Stimulated activated CD4-positive, alpha-beta T cell treated with anti-CD3 and anti-CD28 coated beads, Interleukin-12 subunit alpha, Interleukin-12 subunit beta, amount 100 ng/mL, for 4 hours (primary cell): ENCODE measurements at places on chromosomes 1 and 21.

GRCh38 chr1:18536915-18537314 is 56.2 kb downstream of the KLHDC7A start:
- no peak for DNase-seq

DNA sequence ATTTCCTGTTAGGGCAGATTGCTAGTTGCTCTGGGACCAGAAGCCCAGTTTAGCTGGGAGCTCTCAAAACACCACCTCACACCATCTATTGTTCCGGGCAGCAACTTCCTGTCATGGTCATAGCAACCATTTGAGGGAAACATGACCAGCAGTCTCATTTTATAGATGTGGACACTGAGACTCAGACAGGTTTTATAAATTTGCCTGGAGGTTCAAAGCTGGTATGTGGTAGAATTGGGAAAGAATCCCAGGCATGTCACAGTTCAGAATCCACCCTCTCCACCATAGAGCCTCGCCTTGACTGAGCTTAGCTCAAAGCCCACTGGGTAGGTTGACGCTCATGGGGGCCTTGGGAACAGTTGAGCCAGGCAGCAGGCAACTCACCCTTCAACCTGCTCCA is 14.0 kb upstream of the TRIM67 start:
- DNase-seq, result no peak

GRCh38 chr1:107678993-107679392 is 286.0 kb downstream of the VAV3 start:
- DNase-seq, result no peak

DNA sequence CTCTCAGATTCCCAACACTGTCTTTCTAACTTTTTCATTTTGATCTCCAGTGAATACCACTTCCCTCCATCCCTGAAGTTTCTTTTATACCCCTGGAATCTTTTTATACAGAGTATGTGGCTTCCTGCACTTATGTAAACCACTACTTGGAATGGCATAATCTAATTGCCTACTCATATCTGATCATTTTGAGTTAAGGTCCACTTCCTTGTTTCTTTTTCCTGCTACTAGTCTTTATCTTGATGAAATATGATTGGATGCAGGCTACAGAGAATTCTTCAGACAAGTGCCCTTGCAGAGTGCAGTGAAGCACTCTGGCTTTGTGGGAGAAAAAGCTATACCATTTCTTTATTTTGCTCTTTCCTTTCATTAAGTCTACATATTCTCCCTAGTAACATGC is 325.3 kb upstream of the ADAMTS5 start:
- no peak for DNase-seq

DNA sequence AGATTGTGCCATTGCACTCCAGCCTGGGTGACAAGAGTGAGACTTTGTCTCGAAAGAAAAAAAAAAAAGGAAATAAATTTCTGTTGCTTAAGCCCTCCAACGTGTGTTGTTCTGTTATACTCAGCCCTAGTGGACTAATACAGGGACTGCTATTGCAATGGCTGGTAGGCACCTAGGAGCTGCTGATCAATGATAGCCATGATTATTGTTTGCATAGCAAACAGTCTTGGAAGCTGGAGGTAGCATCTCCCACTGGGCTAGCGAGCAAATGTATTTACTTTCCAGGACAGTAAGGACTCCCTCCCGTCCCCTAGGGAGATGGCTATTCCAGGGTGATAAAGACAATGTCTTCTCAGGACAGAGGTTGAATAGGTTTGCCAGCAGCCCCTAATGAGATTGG is 13.5 kb upstream of the TNFRSF8 start:
- DNase-seq, result no peak

DNA sequence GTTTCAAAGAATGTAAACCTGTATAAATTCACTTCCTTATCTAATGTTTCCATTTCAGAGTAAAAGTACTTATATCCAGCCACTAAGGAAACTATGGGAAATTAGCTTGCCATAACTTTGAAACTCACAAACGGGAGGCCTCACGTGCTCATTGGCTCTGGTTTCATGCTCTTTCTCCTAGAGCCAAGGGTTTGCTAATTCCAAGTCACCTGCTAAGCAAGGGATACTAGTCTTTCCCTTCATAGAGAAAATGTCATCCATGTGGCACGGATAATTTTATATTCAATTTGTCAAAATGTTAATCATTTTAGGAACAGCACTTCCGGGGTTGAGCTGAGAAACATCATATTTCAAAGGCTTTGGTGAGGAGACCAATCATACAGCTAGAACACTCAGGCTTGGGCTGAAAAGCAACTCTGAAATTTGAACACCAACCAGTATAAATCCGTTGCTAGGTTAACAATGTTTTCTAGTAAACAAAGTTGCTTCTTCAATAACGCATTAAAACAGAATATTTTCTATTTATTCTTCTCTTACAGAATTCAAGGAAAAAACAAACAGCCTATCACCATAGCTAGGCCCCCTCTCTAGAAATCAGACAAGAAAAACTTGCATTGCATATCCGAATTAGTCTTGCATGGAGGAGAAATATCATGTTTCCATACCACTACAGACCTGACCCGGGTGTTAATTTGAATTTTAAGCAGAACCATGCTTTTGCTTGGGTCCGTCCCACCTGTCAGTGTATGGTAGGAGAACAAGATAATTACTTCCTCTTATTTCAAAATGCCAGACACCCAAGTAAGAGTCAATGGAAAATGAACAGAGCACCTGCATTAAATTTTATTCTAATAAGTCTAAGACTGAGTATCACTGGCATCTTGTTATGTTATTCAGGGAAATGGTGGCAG is 196.1 kb upstream of the ESRRG start:
- no peak for DNase-seq

DNA sequence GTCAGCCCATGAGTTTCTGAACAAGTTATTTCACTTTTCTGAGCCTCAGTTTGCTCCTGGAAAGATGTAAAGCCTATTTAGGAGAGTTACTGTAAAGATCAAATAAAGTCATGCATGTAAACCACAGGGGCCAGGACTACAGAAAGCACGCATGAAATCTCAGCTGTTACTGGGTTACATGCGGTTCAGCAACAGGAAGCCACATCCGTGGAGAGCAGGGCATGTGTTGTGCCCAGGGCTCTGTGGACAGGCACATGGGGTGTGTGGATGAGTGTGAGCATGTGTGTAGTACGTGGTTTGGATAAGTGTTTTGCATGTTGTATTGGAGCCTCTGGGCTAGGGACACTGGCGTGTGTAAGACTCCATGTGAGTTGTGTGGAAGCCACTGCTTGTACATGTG is 2.2 kb upstream of the EPHA2 start:
- DNase-seq, result no peak

DNA sequence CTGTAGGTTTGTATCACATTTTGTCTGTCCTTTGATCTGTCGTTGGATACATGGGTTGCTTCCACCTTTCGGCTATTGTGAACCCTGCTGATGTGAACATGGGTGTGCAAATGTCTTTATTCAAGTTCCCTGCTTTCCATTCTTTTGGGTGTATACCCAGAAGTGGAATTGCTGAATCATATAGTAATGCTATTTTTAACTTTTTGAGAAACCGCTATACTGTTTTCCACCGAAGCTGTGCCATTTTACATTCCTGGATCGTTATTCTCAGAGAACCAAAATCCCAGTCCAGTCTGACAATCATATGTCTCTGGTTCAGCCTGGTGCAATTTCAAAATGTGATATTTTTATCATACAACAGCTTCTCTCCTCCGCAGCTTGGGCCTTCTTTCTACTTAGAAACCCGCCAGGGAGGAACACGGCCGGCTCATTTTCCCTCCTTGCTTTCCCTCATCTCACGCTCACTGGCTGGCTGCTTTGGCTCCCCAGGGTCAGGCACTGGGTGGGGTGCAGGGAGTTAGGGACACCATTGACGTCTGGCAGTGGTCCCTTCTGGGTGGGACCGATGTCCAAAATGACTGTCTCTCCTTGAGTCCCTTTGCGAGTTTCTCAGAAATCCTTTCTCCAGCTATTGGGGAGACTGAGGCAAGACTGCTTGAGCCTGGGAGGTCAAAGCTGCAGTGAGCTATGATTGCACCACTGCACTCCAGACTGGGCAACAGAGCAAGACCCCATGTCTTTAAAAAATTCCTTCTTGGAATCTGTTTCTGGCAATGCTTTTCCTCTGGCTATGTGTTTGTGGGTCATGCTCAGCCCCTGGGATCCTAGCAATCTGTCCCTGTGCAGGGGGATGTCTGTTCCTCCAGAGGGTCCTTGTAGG is 73.5 kb upstream of the AKT3 start:
- DNase-seq, result no peak

- no peak for DNase-seq
Observed at GRCh38 chr1:156230473-156230837, 11.5 kb upstream of the BGLAP start.

DNA sequence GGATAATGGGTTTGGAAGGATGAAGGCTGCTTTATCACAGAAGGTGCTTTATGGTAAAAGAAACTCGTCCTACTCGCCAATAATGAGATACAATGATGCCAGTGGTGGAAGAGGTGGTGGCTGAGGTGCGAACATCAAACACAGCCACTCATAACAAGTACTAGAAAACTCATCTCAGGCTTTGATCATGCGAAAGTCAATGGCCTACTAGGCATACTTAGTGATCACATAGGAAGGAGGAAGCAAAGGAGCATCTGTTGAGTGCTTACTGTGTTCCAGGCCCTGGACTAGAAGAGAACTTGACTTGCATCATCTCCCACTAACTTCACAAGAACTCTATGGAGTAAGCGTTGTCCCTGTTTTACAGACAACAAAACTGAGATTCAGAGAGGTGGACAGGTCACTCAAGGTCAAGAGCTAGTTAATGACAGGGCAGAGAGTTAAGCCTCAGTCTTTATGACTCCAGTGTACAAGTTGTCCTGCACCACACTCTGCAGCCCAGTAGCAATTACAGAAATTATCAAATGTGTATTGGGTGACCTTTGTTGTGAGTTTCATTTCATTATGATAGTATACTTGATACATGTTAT is 33.6 kb downstream of the RUNX1 start:
- DNase-seq, result no peak

DNA sequence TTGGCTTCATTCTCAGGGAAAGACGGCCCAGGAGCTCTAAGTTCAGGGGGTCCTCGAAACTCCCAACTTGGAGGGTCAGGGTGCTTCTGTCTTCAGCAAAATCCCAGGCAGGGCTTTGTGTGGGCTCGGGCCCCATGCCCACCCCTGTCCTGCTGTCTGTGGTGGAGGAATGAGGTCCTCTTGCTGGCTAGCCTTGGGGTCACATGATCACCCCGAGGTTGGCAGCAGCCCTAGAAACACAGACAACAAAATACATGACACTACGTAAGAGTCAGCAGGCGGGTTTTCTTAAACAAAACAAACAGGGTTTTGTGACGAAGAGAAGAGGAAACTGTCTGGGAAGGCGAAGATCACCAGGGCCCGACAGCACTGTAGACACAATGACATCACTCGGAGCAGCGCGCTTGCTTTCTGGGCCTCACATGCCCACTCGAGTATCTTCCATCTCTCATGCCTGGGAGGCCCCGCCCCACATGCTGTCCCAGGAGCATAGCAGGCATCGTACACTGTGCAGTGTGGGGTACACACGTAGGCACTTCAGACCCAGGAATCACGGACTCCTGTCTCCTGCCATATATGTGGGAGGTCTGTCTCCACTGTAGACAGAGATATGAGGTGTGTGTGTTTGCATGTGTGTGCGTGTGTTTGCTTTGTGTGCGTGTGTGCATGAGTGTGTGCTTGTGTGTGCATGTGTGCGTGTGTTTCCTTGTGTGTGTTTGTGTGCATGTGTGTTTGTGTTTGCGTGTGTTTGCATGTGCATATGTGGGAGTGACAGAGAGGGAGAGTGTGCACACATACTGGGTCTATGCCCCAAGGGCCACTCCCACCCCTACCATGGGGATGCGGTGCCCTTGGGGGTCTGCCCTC is 94.7 kb downstream of the SIK1 start:
- DNase-seq, result no peak
